ENCODE measurements at places on chromosomes 2 and 18.
A peak's percentile ranks its signal among the peaks of the same experiment; 100 is the strongest.

DNA sequence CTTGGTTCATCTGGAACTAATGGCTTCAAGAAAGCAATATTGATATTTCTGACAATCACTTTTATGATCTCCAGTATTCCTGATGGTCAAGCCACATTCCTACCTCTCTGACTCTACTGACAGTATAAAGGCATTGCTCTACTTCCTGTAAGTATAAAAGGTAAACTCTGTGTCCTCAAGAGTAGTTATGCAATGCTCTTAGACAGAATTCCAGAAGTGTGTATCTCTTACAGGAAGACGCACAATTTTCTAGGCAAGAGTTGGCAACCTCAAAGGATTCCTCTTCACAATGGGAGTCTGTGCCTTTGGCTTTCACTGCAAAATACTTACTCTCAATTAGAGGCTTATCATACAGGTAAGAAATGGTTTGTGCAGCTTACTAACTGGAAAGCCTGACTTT is 100.1 kb downstream of the THADA start:
- no peak for DNase-seq

DNA sequence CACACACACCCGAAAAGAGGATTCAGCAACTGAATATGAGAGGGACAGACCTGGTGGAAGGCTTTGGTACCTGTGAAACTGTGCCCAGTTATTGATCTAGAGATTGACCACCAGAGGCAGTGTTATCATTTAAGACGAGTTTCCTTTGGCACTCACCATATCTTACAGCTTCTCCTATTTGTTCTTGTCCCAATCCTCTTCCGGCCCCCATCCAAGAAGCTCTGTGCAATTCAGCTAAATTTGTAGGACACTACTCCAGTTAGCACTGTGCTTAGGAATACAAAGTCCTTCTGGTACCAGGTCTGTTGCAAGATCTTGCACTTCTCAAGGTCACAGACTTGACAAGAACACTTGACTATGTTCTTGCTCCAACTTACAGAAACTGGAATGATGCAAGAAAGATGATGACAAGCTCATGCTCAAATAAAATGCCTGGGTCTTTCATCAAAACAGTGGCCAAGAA is 177.7 kb downstream of the TMEM247 start:
- peak; percentile 32 for DNase-seq

DNA sequence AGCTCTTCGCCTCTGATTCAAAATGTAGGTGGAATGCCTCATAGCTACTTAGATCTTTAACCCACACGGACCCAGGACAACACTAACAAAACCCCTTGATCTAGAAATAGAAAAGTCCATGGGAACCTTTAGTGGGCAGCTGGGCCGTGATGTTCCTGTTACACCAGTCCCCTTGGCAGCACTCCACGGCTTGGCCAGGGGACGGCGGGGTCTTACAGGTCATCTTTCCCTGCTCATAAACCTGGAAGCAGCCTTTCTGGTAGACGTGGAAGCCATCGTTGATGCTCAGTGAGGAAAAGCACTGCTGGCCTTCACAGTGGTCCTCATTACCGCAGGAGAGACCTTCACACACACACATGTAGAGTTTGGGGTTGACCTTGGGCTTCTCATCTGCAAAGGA is 95.9 kb downstream of the ACVR1 start:
- DNase-seq: no peak

DNA sequence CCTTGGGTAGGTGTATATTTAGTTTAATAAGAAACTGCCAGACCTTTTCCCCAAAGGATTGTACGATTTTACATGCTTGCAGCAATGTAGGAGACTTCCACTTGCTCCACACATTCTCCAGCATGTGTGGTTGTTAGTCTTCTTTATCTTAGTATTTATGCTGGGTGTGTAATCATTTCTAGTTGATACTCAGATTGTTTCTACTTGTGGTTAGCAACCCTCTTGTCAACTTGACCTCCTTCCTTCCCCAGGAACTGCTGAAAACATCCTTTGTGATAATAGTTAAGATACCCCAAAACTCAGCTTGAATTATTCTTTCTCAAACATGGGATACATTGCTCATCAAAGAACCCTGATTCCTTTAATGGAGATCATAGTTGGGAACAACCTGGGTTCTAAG is 37.2 kb upstream of the CYBRD1 start:
- no peak for DNase-seq

GRCh38 chr2:165584126-165584654 is 114.7 kb downstream of the CSRNP3 start:
- no peak for DNase-seq

DNA sequence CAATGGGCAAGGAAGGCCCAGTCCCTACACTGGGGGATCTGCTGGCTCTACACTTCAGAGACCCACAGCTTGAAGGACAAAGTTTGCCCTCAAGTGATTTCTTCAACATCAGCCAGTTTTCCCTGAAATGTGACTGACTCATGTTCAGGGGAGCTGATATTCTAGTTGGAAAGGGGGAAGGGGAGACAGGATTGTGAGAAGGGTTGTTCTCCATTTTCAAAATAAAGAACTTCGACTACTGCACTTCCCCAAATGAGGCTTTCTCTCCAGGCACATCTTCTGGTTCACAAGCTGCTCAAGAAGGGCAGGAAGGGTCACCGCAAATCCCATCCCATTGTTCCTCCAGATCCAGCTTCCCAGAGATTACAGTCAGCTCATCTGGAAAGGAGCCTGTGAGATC is 117.6 kb downstream of the BCL2L11 start:
- DNase-seq: peak; percentile 31

DNA sequence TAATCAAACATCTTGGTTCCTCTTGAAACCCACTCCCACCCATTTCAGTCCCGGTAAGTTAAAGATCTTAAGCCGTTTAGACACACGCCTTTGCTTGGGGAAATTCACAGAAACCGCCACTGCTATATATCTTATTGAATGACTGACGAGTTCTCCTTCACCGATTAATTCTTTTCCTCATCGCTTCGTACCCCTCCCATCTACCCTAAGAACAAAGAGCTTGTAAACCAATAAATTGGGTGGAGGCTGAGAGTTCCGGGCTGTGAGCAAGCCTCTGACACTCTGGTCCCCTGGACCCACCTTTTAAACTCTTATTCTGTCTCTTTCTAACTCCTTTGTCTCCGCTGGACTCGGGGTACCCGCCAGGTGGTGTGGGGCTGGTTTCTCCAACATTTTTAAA is 30.6 kb downstream of the TMEM131 start:
- DNase-seq: no peak

DNA sequence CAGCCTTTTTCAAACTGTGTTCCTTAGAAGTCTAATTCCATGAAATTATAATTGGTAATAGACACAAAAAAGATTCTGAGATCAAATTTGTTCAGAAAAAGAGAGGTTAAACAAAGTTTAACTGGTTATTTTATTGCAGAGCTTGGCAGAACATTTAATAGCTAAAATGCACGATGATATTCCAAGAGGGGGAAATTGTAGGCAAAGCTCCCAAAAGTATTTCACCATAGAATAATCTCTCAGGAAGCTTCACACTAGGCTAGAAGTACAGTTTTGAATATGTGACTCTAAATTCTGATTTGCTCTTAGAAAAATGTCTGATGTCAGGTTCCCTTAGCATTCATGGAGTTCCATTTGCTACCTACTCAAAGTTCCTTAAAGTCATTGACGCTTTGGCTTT is 292.4 kb upstream of the SETBP1 start:
- no peak for DNase-seq

- DNase-seq: no peak
Measured at GRCh38 chr2:116489944-116490343, 1324.5 kb upstream of the DDX18 start.

DNA sequence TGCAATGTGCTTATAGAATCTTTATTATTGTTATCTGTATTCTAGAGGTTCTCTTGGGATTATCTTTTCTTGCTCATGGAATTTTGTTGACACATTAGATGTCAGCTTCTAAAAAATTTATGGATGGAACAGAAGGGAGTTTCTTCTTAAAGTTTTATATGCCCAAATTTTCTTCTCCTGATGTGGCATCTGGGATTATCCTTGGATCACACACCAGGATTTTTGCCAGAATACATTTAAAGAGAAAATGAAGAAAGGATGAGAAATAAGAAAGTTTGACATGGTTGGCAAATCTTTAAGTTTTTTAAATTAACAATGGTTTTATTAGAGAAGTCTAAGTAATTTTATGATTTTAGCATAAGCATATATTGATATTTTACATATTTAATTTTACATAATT is 706.7 kb upstream of the TMEFF2 start:
- DNase-seq: no peak

- no peak for DNase-seq
Measured at GRCh38 chr2:205827809-205828365, 145.6 kb downstream of the NRP2 start.

- DNase-seq: no peak
Measured at GRCh38 chr2:101063352-101064124, 61.4 kb downstream of the RPL31 start.

GRCh38 chr2:33588232-33588631 is 10.9 kb downstream of the FAM98A start:
- no peak for DNase-seq

DNA sequence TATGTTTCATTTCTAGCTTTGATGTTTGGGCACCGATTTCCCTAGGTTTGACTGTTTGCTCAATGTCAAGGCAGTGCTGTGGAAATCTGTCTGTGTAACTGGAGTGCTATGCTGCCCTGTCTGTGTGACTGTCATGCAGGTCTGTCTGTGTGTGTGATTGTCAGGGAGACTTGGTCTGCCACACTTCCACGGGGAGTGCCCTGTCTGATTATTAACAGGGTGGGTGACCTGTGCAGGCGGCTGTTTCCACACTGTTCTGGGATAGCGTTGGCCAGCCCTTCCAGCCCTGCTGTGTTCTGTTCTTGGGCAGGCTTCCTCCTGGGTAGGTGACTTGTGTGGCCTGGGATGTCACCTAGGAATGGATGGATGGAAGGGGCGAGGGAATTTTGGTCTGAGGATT is 85.3 kb downstream of the FHOD3 start:
- DNase-seq: no peak

- DNase-seq: no peak
Measured at GRCh38 chr2:224776795-224777558, 60.8 kb upstream of the CCDC195 start.

DNA sequence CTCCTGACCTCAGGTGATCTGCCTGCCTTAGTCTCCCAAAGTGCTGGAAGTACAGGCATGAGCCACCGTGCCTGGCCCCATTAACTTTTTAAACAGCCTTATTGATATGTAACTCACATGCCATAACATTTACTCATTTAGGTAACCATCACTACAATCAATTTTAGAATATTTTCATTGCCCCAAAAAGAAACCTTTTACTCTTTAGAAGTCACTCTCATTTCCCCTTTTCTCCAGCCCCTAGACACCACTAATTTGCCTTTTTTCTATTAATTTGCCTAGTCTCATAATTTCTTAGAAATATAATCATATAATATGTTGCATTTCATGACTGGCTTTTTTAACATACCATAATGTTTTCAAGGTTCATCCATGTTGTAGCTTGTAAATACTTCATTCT is 57.2 kb upstream of the TACR1 start:
- no peak for DNase-seq

DNA sequence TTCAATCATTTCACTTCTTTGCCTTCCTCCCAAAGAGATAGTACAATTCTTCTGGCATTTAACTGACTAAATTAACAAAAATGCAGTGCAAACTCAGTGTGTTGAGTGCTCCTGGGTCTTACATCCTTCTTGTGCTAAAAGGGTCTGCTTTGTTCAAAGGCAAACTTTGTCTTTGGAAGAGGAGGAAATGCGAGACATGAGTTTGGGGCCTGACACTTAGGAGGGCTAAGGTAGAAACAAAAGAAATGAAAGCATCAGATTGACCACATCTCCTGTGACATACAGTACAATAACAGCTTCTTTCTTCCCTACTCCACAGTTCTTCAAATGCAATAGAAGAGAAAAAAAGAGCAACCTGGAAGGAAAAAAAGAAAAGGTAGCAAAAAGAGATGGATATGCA is 161.7 kb downstream of the CNTNAP5 start:
- no peak for DNase-seq

GRCh38 chr2:204913854-204914464 is 368.7 kb downstream of the PARD3B start:
- DNase-seq: no peak

- DNase-seq: no peak
Measured at GRCh38 chr2:96642564-96643360, at the start of gene FER1L5. Gene FER1L5, plus strand, starts transcription at chr2:96642764. Its CDS starts 73 bp downstream, at chr2:96642837.

GRCh38 chr2:159921752-159922404 is 123.9 kb upstream of the CD302 start:
- peak; percentile 63 for DNase-seq

GRCh38 chr2:174223388-174223787 is 24.9 kb downstream of the OLA1 start:
- DNase-seq: no peak

DNA sequence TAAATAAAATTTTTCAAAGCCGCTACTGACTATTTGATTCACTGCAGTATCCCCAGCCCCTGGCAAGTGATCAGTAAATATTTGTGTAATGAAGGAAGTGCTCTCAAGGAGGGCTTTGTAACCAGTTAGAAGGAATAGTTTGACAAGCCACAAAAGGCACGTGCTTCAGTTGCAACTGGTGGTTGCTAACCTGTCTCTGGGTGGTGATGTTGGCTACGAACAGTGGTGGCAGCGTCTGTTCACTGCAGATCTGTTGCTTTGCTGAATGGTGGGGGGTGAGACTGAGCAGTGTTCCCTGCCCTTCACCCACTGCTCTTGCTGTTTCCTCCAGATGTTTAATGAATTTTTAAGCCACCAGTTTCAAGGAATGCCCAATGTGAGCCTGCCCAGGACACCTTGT is 73.9 kb upstream of the SIX2 start:
- DNase-seq: no peak

DNA sequence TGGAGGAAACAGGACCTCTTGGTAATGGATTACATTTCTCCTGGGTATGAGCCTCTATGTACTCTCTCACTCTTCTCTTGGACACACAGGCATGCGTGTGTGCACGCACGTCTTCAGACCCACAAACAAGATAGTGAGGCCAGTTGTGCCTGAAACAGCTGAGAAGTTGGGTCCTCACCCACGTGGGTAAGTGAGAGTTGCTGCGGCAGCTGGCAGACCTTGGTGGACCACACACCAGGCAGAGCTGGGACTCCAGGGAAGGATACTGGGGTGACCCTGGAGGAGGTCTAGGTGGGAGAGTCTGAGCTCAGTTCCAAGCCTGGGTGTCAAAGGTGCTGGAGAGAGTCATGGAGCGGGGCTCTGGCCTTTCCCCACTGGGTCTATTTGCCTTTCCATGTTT is 194.3 kb downstream of the HAUS1 start:
- DNase-seq: no peak

- no peak for DNase-seq
Measured at GRCh38 chr2:181679544-181679979, 755 bp downstream of the NEUROD1 start.

DNA sequence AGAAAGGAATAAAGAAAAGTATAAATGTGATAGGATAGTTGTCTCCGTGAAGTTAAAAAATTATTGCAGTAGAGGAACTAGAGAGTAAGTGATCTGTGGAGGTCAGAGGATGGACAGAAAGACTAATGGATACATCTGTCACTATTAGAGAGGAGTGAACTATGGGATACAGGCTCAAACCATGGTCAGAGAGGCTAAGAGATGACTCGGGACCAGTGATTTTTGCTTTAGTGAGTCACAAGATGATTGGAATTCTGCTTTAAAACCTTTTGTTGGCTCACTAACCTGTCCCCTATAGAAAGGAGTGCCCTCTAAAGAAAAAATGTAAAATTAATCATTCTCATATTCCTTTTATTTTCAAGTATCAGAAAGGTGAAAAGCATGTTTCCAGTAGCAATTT is 30.3 kb downstream of the ALMS1 start:
- no peak for DNase-seq
